ENCODE measurements at places on chromosomes 12 and 14. TPM values are rescaled to one million over a fixed set of nuclear protein-coding genes. Genes with fewer than 3 reads are reported as not detected.

PLEKHG3 gene
- total RNA-seq = 0.17 TPM

CYP27B1 gene
- under 0.01 TPM for total RNA-seq

ANO4 gene
- 11.3 TPM for total RNA-seq

SCN8A gene
- 12.8 TPM for total RNA-seq

DENND5B gene
- total RNA-seq = 3.6 TPM

All from fibroblast of lung (primary cell).